ENCODE measurements at places on chromosomes 7 and 10.

- no peak for DNase-seq
These were observed 81.8 kb upstream of the PIK3CG start for GRCh38 chr7:106783286-106783685.

- DNase-seq: no peak
These were observed 178.0 kb downstream of the AMPH start for GRCh38 chr7:38453168-38453567.

DNA sequence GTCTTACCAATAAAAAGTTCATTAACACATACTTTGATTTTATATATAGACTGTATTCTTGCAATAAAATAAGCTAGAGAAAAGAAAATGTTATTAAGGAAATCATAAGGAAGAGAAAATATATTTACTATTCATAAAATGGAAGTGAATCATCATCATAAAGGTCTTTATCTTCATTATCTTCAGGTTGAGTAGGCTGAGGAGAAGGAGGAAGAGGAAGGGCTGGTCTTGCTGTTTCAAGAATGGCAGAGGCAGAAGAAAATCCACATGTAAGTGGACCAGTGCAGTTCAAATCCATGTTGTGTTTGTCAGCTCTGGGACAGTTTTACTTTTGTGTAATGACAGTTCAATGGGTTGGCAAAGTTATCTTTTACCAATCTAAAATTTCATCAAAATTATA is 609.1 kb upstream of the ANKRD30A start:
- DNase-seq: no peak

DNA sequence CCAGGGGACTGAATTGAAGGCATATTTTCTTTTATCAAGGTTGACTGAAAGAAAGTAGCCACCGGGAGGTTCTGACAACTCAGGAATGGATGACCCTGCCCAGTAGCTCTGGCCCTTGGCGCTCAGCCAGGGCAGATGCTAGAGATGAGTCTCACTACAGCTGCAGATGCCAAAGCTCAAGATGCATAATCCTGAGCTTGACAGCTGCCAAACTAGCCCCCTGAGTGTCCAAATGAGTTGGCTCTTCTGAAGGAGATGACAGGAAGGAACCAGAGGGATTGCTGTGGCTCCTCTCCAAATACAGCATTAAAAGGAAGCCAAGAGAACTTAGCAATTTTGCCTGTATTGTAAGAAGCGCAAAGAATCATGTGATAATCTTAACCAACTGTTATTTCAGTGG is 78.4 kb downstream of the NXPH1 start:
- no peak for DNase-seq

- no peak for DNase-seq
These were observed 38.7 kb downstream of the PLXNA4 start for GRCh38 chr7:132537456-132538145.

DNA sequence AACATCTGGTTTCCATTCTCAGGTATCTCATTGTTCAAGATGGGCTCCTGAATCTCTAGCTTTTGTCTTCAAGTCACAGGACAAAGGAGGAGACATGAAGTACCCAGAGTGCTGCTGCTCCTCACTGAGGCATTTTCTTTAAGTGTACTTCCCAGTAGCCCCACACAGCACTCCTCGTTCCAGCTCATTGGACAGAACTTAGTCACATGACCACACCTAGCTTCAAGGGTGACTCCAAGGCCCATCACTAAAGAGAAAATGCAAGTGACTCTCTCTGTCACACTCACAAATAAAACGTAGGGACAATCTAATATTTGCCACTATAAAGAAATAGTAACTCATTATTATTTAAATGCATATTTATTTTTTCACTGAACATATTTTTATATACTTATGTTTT is 58.3 kb upstream of the NEUROD6 start:
- DNase-seq: no peak

DNA sequence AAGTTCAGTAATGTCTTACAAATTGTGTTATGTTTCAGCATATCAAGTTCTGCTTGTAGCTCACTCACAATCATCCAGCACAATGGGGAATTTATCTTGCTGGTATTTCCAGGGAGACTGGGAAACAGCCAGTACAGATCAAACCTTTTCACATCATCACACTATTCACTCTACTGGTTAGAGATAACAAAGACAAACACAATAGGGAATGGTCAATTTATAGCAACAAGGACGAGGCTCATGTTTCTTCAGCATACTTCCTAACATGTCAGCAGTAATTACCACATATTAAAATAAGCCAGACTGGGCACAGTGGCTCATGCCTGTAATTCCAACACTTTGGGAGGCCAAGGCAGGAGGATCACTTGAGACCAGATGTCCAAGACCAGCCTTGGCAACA is 38.3 kb downstream of the TOMM7 start:
- no peak for DNase-seq

DNA sequence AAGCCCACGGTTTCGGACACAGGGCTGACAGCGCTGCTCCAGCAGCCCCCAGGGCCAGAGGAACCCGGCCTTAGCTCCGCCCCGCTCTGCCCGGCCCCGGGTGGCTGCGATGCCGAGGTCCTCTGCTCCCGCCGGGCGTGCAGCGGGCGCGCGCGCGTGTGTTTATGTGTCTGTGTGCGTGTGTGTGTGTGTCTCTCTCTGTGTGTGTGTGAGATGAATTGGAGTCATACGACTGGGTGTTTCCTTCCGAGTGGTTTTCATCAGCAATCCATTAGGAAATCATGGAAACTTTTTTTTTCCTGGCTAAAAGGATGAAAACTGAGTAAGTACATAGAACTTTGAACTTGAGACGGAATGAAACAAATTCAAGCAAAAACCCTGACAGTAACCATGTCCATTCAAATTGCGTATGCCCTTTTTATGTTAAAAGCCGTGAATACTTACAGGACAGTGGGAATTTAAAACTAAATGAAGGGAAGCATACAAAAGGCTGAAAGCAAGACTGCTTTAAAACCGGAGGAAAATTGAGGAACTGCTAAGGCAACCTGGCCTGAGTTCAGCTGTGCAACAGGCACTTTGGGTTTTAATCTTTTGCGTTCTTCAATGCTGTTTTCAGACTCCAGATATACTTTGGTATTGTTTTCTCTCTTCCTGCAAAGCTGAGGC is at the start of gene CPED1:
TSS of gene CPED1 (plus strand) at position 121 of the 666 bp plus-strand sequence. CDS start 911 bp downstream, outside the sequence.
- no peak for DNase-seq

GRCh38 chr7:88300401-88300945 is 6.2 kb downstream of the STEAP4 start:
- DNase-seq: no peak

DNA sequence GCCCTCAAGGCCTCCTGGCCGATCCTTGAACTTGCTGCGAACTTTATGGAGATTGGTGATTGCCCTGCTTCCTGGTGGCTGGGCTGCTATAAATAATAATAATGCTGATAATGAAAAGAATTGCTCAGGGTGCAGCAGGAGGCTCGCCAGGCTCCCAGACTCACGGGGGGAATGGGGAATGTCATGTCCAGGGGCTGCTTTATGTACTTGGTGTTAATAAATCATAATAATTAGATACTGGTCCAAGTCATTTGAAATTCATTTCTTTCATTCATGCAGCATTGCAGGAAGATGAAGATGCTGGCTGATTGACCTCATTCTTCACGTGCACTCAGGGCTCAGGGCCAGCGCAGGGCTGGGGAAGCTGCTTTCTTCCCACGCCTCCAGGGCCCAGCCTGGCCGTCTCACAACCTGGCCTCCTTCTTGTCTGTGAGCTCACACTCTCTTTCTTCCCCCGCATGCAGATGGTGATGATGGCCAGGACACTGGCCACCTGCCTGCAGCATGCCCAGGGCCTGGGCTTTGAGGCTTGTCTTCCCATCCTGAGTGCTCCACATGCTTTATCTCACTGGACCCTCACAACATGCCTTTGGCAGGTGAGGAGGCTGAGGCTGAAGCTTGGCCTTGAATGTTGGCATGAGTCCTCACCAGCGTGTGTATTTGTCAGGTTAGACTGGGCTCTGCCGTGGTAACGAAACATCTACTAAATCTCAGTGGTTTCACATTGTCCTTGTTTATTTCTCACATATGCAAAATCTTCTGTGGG is 138.4 kb upstream of the TNS3 start:
- no peak for DNase-seq

DNA sequence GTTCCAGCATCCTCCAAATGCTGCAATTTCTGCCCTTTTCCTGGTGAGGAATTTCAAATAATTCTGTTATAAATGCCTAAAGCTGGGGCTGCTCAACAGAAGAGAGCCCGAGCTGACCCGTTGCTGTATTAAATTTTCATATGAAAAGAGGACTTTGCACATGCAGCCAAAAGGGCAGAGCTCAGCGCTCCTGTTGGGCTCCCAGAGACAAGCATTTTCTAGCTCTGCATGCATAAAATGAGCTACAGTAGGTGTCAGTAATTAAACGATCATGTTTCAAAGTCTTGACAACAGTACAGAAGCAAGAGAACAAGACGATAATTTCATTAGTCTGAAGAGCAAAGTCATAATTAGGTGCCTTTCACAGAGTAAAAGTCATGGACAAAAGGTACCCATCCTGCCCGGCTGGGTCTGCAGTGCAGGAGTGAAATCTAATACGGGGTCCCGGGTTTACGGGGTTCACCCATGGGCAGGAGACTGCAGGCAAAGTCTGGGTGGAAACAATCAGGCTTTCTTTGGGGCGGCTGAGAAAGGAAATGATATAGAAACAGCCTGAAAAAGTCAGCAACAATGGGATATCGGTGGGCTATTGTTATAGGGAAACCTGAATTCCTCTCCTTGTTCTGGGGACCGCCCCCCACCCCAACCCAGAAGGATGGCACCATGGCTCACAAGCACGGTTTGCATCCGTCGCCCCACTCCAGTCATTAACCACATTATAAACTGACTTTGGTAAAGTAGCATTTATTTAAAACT is 66.0 kb downstream of the EBF3 start:
- DNase-seq: no peak

DNA sequence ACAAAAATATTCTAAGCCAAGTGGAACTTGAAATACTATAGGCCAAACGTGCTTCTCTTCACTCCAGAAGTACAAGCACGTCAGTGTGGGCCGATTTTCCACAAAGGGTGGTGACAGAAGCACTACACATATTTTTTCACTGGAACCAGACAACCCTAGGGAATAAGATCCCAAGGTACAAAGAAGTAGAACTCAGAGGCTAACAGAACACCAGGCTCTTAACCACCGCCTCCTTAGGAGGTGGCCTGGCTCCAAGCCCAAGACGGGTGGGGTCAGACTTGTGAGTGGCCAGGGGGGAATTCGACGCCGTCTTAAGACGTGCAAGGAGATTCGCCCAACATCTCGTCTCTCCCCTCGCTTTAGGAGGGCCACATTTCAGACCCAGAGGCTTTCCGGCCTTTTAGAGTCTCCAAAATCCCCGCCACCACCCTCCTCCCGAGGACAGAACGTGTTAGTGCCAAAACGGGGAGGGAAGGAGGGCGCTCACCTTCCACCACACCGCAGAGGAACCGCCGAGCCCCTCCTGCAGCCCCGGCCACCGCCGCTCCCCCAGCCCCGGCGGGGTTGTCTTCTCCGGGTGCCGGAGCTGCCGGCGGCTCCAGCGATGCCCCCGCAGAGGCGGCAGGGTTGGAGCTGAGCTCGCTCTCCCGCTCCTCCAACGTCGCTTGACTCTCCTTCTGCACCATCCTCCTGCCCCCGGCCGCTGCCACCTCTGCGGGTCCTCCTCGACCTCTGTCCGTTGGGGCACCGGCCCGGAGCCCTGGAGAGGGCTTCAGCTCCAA is 716 bp downstream of the OGA start:
- DNase-seq: no peak

DNA sequence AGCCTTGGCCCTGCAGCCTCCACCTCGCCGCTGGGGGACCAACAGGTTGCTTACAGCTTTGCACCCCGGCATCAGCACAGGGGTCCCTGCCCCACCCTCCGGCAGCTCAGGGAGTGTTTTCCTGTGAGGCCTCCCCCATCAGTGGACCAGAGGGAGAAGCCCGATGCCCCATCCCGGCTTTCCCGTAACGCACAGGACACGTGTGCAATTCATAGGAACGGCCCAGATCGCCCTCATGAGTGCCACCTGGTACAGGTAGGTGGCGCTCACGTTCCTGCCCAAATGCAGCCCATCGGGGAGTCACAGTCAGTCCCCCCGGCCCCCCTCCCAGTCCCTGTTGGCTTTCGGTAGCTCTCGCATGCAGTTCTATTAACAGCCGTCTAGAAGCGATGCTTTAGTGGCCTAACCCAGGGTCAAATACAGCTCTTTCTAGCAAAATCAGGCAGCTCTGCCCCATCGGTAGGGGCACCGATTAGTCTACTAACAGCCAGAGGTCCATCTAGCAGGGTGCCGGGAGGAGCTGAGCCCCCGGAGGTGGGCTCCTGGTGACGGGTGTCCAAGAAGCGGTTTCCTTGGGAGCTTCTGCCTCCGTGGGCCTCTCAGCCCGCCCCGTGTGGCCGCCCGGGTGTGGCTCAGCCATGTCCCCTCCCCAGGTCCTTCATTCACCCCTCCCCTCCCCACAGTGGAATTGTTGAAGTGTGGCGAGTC is 48.4 kb upstream of the GTF2IRD1 start:
- no peak for DNase-seq

- DNase-seq: no peak
These were observed 102.7 kb downstream of the EVX1 start for GRCh38 chr7:27345164-27345887.

DNA sequence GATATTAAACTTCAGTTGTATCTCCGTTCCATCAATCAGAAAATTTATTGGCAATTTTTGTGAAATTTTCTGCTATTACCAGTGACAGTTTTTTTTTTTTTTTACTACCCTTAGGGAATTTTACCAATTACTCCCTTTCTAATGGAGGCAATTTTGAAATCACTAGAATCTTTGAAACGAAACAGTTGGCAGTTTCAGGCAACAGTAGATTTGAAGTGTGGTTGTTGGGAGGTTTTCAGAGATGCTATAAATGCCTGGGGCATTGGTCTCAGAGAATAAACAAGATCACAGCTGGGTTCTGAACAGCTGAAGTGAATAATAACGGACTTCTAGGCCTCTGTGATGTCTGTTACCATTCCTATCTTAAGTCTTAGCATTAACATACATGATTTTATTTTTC is 535.9 kb upstream of the POT1 start:
- DNase-seq: no peak

DNA sequence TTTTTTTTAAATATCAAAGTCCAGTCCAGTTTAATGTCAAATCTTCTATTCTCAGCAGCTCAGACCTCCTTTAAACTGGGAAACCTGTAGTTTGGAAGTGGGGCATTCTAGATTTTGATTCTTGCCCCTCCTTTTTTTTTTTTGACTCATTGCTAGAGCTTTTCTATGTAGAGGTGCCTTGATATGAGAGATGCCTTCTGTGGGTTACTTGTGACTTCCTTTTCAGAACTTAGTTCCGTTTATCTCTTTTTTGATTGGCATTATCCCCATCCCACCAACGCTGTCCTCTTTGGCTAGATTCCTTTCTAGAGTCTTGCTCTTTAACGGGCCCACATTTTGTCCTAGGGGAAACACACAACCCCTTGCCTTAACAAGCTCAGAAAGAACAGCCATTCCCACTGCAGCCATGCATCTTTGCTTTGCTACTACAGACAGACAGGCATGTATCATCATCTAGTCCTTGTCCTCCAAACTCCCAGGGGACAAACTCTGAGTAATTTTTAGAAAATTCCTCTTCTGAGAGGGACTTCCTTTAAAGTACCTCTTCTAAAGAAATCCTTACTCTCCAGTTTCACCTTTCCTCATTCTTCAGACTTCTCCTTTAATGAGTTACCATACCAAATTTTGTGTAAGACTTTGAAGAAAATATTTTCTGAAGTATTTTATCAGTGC is 153.6 kb downstream of the PHF14 start:
- DNase-seq: no peak

- DNase-seq: no peak
These were observed 171.1 kb downstream of the FAM107B start for GRCh38 chr10:14603534-14604102.

GRCh38 chr10:119253433-119254174 is 46.2 kb downstream of the GRK5 start:
- no peak for DNase-seq

- DNase-seq: no peak
These were observed 42.3 kb downstream of the CTBP2 start for GRCh38 chr10:125118011-125118611.

GRCh38 chr7:69603937-69604494 is 5.7 kb downstream of the AUTS2 start:
- DNase-seq: no peak

Measured in cortex of kidney (tissue), 1 donor.